Stimulated activated CD4-positive, alpha-beta T cell treated with anti-CD3 and anti-CD28 coated beads, Interleukin-1b, Interleukin-23, amount 100 ng/mL, for 1 hour (primary cell): ENCODE measurements at places on chromosomes 7 and 10.

DNA sequence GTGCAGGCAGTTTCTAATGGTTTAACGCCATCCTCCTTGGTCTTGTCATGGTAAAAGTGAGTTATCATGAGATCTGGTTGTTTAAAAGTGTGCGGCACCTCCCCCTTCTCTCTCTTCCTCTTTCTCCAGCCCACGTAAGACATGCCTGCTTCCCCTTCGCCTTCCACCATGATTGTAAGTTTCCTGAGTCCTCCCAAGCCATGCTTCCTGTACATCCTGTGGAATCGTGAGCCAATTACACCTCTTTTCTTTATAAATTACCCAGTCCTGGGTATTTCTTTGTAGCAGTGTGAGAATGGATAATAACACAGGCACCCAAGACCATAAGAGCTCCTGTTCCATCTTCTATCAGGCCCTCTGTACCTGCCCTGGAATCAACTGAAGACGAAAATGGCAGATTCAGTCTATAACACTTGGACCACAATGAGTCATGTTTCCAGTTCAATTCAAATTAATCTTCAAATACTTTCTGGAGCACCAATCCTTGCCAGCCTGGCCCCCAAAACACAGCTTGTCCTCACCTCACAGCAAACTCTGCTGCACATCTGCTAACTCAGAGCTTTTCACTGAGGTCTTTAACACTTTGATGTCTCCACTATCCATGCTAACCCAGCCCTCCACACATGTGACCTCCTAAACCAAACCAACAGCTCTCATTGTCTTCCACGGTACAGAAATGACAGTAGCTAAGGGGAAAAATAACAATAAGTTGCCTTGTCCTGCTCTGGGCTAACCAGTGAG is 73.2 kb downstream of the SFMBT2 start:
- no peak for DNase-seq

DNA sequence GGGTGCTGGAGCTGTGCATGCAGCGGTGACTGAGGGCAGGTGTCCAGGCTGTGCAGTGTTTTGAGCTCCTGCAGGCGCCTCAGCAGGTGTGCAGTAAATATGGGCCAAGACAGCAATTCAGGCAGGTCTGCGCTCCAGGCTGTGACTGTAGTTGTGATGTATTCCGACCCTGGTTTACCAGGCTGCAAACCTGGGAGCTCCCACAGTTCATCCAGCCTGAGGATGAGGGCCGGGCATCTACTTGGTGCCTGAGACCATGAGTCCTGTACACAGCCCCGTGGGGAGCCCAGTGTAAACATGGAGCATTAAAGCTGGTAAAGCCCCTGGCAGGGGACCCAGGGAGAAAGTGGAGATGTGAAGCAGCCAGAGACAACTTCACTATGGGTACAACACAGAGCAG is 82.8 kb downstream of the VOPP1 start:
- no peak for DNase-seq

DNA sequence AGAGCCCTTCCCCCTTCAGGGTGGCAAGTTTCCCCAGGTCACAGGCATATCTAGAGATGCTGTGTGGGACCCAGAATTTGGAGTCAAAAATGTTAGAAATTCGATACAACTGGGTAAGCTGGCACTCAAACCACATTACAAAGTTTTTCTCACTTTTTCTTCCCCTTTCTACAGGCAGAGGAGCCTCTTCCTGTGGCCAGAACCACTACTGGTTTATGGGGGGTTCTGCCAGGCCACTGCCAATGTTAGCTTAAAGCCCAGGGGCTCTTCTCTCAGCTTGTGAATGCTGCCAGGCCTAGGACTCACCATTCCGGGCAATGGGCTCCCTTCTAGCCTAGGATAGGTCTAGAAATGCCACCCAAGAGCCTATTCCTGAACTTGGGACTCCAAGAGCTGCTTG is 617.9 kb upstream of the PHF14 start:
- no peak for DNase-seq

DNA sequence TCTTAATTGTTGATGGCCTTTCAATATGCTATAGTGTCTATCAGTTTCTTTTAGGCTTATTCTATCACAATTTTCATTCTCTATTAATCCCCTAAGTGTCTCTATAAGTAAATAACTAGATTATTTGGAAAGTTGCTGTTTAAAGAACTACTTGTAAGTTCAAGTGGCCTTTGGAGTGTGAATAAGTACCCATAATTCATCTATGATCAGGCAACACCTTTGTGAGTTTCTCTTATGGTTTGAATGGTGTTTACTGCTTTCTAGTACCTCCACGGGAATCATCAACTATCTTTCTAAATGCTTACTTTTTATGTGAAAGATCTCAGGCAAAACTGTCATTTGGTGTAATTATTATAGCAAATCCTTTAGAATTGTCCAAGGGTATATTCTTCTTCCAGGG is 166.7 kb downstream of the POU6F2 start:
- no peak for DNase-seq

GRCh38 chr7:134448356-134449229 is 10.3 kb downstream of the AKR1B1 start:
- no peak for DNase-seq

DNA sequence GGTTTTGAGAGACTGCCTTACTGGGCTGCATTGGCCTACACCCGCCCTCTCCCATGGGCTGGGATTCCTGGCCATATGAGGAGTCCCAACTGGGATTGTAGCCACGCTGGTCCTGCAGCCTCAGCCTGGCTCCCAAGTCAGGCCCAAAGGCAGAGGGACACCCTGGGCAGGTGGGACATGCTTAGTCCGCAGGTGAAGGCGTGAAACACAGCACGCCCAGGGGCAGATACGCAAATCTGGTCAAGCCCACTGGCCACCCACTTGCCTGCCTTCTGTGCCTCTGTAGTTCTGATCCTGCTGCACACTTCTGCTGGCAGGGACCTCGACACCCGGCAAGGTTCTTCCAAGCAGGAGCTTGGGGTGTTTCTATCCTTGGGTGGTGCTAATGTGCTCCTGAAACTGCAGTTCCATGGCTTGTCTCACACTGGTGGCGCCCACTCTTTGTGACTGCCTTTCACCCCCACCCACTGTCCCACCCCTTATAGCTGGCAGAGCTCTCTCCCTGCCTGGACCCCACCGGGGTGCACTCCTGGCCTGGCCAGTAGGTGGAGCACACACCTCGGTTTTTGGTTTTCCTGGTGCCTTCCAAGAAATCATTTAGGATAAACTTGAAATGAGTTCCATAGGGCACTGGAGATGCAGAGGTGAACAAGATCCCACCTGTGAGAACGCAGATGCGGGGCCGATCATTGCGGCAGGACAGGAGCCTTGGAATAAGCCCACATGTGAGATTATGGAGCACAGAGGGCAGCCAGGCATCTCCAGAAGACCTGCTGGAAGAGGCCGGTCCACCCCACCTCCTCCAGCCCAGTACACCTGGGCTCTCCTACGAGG is 47.9 kb downstream of the MKI67 start:
- no peak for DNase-seq

DNA sequence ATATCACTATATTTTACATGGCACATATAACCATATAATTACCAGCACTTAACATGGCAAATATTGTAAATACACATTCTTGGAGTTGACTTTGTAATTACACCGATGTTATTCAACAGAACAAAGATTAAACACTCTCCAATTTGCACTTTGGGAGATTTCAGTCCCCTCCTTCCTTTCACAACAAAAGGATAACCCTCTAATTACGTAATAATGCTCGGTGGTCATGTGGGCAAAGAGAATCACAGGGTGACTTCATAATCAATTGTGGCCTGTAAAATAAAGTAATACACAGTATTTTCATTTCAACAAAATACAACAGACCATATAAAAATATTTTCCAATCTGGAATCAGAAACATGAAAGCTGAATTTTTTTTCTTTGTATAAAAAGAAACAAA is 73.2 kb downstream of the RHOBTB1 start:
- DNase-seq: no peak

GRCh38 chr7:101625031-101625791 is 3.9 kb downstream of the MYL10 start:
- no peak for DNase-seq

- no peak for DNase-seq
Observed at GRCh38 chr10:7135188-7135587, 275.6 kb downstream of the SFMBT2 start.

- DNase-seq: no peak
Observed at GRCh38 chr10:26746061-26746460, 48.6 kb downstream of the PDSS1 start.

- no peak for DNase-seq
Observed at GRCh38 chr10:51924359-51924758, 225.0 kb upstream of the CSTF2T start.

GRCh38 chr7:516606-517456 is 2.8 kb downstream of the PDGFA start:
- DNase-seq: no peak

DNA sequence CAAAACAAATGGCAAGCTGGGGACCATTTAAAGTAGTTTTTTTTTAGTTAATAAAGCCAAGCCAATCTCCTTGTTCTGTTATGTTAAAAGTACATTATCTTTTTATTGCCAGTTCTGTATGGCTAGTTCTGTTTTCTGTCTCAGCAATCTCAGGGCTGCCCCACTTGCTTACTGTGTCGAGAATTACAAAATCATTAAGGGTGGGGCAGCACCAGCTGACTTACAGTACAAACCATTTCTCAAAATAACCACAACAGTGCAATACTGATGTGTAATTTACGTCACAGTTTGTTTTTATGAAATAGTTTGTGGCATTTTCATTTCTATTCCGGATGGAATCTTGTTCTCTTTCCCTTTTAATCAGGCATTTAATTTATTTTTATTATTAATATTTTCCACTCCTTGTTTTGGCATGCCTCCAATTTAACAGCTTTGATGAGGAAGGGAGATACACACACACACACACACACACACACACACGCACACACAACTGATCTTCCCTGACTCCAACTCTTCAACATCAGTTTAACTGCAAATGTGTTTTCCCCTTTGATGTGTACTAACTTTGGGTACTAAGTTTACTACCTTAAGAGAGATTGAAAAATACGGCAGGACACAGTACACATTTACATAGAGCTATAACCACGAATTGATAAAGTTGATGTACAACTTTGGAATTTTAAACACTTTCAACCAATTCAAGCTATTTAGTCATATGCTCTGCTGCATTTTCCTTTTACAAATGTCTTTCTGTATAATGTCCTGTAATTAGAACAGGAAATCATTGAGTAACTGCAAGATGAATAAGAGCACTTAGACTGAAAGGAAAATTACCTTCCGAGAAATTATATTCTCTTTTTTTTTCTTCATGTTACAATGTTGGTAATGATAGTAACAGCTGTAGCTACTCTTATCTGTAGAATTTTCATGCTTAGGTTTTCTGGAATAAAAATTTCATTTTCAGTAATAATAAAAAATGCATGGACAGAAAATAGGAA is 91.5 kb downstream of the ARID5B start:
- DNase-seq: peak; percentile 17

GRCh38 chr10:88313878-88314277 is 269.2 kb downstream of the RNLS start:
- no peak for DNase-seq

DNA sequence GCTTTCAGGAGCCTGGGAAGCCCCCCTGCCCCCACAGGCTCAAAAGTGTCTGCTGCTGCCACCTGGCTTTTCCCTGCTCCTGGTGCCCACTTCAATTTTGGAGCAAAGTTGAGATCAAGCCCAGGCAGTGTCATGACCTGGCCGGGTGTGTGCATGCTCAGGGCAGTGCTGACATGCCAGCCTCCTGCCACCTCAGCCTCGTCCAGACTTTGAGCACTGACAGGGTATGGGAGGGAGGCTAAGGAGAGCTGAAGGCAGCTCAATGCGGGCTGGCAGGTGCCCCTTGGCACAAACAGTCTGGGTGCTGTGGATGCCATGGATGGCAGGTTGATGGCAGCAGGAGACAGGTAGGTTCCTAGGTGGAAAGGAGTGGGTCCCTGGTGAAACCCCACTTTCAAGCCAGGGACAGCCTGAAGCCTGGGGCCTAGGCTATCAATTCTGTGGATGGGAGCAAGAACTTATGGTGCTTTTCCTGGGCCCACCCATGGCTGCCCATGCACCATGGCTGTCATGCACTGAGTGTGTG is 12.3 kb upstream of the ECHDC3 start:
- no peak for DNase-seq

DNA sequence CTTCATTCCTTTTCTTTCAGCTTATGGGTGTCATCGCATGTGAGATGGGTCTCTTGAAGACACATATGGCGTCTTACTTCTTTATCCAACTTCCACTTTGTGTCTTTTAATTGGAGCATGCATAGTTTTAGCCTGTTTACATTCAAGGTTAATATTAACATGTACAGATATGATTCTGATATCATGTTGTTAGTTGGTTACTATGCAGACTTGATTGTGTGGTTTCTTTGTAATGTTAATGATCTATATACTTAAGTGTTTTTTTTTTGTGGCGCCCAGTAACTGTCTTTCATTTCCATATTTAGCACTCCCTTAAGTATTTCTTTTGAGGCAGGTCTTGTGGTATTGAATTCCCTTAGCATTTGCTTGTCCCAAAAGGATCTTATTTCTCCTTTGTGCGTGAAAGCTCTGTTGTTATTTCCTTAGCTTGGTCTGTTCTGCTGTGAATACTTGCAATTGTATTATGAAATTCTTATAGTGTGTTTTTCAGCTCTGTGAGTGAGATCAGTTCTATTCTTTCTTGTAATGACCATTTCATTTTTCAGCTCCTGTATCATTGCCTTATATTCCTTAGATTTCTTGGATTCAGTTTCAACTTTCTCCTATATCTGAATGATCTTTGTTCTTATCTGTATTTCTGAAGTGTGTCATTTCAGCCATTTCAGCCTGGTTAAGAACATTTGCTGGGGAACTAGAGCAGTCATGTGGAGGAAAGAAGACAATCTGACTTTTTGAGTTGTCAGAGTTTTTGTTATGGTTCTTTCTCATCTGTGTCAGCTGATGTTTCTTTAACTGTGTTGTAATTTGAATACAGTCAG is 88.4 kb downstream of the ABCA13 start:
- DNase-seq: no peak

DNA sequence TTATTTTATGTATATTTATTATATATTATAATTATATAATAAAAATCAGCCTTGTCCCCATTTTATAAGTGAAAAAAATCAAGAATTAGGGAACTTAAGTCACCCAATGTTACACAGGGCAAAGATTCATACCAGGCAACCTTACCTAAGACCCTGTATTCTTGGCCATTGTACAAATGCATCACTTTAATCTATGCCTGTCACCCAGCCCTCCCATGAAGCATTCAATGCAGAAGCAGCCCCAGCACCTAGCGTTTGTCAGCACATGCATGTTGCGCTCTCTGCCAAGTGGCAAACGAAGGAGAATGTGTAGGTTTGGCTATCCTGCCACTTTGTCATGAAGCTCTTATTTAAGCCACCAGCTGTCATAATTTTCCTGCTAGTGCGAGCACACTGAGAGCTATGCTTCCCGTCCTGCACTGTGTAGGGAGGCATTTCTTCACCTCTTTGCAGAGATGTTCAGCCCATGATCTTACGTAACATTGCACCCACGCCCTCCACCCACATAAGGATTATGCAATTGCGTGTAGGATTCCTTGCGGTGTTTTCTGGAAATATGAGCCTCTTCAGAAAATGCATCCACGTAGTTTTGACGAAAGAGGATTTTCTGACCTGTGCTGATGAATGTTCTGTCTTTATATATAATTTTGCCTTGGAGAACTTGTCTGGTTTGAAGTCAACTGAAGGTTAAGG is 7.7 kb upstream of the COBL start:
- no peak for DNase-seq
